H7 (cell line): ENCODE measurements at places on chromosomes 1 and 21.

GRCh38 chr1:152160576-152160975 lies 1.5 kb upstream of the RPTN start:
- no peak for DNase-seq

DNA sequence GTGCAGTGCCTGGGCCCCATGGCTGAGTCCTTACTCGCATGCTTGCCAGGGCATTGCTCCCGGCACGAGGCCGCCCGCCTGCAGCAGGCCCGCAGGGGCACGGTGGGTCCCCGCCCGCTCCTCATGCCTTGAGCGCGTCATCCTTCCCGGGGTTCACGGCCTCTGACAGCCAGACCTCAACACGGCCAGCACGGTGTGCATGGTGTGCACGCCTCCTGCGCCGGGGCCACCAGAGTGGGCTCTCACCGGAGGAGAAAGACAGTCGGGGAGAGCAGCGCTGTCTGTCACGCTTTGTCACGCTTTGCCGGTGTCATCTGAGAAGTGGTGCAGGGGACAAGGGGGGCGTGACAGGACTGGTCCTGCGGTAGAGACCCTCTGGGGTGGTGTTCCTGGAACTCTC lies 11.9 kb upstream of the COL18A1 start:
- no peak for DNase-seq

- DNase-seq, result no peak
These were observed 182.0 kb upstream of the CSF3R start for GRCh38 chr1:36664571-36665287.

- DNase-seq, result no peak
These were observed 76.2 kb downstream of the CD46 start for GRCh38 chr1:207828046-207828445.

DNA sequence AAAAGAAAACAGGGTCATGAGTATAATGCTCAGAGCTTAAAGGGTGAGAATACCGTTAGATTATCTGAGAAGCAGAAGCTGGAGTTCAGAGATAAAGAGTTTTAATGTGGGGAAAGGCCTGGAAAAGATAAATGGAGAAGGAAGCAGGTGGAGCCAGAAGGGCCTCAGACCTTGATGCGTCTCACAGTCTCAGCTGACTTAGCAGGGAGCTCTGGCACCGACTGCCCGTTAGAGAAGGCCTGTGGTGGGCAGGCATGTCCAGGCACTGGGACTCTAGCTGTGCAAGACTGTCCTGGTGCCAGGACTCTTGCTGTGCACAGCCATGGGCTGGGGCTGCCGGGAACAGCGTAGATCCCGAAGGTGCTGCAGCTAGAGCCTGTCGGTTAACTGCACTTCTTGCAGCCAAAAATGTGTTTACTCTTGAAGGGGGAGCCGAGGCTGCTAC lies 3.8 kb upstream of the SLAMF9 start:
- DNase-seq, result no peak

GRCh38 chr1:32485554-32486255 lies 20.8 kb downstream of the ZBTB8B start:
- no peak for DNase-seq

DNA sequence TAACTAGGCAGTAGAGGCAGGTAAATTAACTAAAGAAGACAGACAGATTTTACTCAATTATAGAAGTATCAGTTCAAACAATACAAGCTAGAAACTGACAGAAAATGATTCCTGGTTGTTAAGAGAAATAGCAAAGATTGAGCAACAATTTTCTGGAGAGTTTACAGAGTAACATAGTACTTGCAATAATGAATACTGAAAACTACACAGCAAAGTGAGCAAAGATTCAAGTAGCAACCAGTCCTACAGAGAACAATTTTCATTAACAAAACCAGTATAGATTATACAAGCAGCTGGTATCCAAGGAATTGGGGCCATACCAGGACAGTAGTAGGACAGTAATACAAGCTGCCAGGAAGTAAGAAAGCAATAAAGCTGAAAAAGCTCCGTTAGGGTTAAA lies 37.6 kb downstream of the EYA3 start:
- no peak for DNase-seq

DNA sequence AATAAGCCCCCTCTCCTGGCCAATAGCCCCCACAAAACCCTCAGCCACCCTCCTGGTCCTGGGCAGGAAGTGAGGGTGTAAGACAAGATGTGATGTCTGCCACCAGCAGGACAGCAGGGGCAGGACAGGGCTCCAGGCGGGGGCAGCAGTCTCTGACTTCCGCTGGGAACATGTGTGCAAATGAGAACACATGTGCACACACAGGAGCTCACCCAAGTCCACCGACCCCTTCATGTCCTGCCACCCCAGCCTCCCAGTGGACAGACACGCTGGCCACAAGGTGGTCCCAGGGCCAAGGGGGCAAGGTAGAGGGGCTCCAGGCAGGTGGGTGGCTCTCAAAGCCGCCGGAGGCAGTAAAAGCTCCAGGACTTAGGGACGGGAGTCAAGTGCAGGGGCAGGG lies 60.1 kb downstream of the KCNAB2 start:
- DNase-seq, result no peak
